Glutamatergic neuron (in vitro differentiated cells): ENCODE measurements at places on chromosomes 1 and 21. TPM values are rescaled to one million over a fixed set of nuclear protein-coding genes. Genes with fewer than 3 reads are reported as not detected.

The TMEM222 gene
- 50.0 TPM for total RNA-seq

- H3K27me3 ChIP-seq, result peaks cover 1% of the 10 kb centered on the region
- no peak overlapping the region for H3K4me3 ChIP-seq
- H3K4me1 ChIP-seq, result no peaks in the 10 kb centered on the region
- H3K27ac ChIP-seq, result no peak overlapping the region
- H3K36me3 ChIP-seq, result no peaks in the 10 kb centered on the region
Measured at GRCh38 chr1:231055271-231055670, 15.2 kb upstream of the FAM89A start.

DNA sequence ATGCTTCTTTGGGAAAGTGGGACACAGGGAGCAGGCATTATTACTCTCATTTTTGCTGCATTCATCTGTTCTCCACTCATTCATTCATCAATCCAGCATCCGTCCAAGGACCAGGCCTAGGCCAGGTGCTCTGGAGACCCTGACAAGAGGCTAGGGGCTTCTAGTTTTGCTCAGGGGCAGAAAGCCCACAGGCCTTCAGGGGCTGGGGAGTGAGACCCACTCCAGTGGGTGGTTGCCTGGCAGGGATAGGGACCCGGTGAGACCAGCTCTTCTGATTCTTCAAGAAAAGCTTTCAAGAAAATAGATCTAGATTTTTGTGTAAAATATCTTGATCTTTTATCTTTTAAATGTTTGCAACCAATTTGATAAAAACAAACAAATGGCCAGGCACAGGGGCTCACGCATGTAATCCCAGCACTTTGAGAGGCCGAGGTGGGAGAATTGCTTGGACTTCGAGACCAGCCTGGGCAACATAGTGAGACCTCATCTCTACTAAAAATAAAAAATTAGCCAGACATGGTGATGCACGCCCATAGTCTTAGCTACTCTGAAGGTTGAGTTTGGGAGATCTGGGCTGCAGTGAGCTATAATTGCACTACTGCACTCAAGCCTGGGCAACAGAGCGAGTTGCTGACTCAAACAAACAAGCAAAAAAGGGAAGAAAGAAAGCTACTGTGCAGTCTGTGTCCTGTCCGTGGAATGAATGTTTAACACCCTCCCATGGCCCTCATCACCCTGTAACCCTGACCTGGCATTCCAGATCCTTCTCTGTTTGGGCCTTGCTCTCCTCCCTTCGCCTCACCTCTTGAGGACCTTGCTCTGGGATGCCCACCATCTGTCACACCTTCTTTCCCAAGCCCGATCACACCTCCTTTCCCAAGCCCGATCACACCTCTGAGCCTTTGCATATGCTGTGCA is 17.3 kb upstream of the LRP8 start:
- H3K4me3 ChIP-seq, result no peak overlapping the region
- H3K27me3 ChIP-seq, result no peaks in the 10 kb centered on the region
- H3K36me3 ChIP-seq, result no peaks in the 10 kb centered on the region
- DNase-seq, result no peak

DNA sequence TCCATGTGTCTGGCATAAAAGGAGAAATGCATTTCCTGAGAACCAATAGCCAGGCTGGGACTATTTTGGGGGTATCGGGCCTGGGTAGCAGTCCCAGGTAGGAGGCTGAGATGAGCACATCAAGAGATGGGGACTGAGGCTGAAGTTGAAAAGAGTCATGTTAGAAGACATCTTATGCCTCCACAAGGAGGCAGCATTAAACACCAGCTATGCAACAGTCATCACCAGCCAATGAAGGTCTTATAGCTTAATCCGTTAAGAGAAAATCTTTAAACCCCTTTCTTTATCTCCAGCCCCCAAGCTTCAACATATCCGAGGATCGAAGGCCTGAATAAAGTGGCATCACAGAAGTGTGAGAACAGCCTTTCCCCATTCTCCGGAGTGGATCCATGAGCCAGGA is 640.7 kb upstream of the PTBP2 start:
- no peak overlapping the region for H3K27ac ChIP-seq
- no peaks in the 10 kb centered on the region for H3K4me1 ChIP-seq
- H3K36me3 ChIP-seq, result no peaks in the 10 kb centered on the region
- no peak overlapping the region for H3K4me3 ChIP-seq
- DNase-seq, result no peak

The EDN2 gene
- total RNA-seq, result not detected

- no peak overlapping the region for H3K4me3 ChIP-seq
- no peak for DNase-seq
- H3K27me3 ChIP-seq, result peaks cover 20% of the 10 kb centered on the region
- peaks cover 4% of the 10 kb centered on the region for H3K4me1 ChIP-seq
- no peaks in the 10 kb centered on the region for H3K36me3 ChIP-seq
Measured at GRCh38 chr21:45407629-45408247, 2.8 kb downstream of the COL18A1 start.

GRCh38 chr1:180680558-180681144 is 48.8 kb downstream of the XPR1 start:
- no peaks in the 10 kb centered on the region for H3K4me1 ChIP-seq
- no peak overlapping the region for H3K27ac ChIP-seq
- no peaks in the 10 kb centered on the region for H3K27me3 ChIP-seq
- no peak for DNase-seq
- no peak overlapping the region for H3K4me3 ChIP-seq

DNA sequence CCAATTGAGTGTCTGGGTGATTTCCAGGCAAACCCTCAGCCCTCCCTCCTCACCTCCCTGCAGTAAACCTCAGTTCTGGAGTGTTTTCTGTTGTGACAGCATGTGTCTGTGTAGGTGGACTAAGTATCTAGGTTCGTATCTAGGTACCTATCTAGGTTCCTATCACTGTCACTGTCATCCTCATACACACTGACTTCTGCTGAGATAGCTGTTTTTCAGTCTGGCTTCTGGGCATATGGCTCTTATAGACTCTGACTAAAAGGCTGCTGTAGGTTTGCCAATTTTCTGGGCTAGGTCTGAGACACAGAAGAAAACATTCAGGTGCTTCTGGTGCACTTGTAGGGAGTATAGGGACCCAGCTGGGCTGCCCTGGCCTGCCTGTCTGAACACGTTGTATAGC is 8.1 kb upstream of the TRIM67 start:
- H3K27ac ChIP-seq, result no peak overlapping the region
- no peak for DNase-seq
- H3K4me1 ChIP-seq, result no peaks in the 10 kb centered on the region
- peaks cover 9% of the 10 kb centered on the region for H3K36me3 ChIP-seq
- H3K27me3 ChIP-seq, result peaks cover 5% of the 10 kb centered on the region

The ZMYM4 gene
- total RNA-seq, result 64.8 TPM
